ENCODE measurements at places on chromosomes 13 and 19.

DNA sequence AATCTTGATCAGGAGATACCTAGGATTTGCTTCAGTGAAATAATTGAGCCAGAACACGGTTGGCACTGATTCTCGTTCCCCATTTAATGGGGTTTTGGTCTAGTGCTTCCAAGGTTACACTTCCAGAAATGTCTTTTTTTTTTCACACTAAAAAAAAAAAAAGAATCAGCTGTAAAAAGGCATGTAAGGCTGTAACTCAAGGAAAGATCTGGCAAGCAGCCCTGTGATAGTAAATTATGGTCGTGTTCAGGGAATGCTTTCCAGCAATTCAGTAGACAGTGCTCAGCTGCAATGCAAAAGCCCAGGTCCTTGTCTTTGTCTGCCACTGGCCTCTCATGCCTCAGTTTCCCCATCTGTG lies 27.2 kb upstream of the NDUFS7 start:
- no peak for DNase-seq

DNA sequence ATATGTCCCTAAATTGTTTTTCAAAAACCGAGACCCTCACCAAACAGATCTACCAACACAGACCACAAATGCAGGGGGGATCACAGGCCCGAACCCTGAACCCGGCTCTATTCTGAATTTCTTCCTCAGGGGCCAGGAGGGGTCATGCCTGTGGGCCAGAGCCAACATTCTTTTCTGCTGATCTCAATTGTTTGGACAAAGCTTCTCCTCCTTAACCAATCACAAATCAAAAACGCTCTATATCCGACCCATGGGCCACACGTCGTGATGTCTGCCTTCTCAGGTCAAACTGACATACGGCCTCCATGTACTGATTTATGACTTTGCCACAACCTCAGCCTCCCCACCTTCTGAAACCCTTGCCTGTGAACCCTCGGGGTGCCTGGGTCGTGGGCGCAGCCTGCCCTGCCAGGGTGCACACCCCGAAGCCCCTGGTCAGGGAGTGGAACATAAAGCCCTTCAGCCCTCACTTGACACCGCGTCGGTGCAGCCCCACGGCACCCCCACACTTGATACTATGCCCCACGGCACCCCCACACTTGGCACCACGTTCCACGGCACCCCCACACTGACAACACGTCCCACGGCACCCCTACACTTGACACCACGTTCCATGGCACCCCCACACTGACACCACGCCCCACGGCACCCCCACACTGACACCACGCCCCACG lies 58.4 kb upstream of the C13orf46 start:
- DNase-seq: no peak

- no peak for DNase-seq
These were observed 147.7 kb upstream of the VSTM2B start for GRCh38 chr19:29378126-29378525.

- DNase-seq: no peak
These were observed at the start of gene TMEM91 for GRCh38 chr19:41376241-41376997. Gene TMEM91, plus strand, starts transcription at chr19:41376533. Its CDS starts 1,777 bp downstream, at chr19:41378310.

GRCh38 chr19:46082728-46083050 lies 41.8 kb downstream of the IGFL3 start:
- DNase-seq: no peak

- no peak for DNase-seq
These were observed 7.9 kb downstream of the UNC13A start for GRCh38 chr19:17680230-17680722.

GRCh38 chr13:19624265-19624664 lies 9.2 kb upstream of the MPHOSPH8 start:
- DNase-seq: no peak

- DNase-seq: no peak
These were observed 29.0 kb downstream of the ELAVL1 start for GRCh38 chr19:7976461-7976860.

DNA sequence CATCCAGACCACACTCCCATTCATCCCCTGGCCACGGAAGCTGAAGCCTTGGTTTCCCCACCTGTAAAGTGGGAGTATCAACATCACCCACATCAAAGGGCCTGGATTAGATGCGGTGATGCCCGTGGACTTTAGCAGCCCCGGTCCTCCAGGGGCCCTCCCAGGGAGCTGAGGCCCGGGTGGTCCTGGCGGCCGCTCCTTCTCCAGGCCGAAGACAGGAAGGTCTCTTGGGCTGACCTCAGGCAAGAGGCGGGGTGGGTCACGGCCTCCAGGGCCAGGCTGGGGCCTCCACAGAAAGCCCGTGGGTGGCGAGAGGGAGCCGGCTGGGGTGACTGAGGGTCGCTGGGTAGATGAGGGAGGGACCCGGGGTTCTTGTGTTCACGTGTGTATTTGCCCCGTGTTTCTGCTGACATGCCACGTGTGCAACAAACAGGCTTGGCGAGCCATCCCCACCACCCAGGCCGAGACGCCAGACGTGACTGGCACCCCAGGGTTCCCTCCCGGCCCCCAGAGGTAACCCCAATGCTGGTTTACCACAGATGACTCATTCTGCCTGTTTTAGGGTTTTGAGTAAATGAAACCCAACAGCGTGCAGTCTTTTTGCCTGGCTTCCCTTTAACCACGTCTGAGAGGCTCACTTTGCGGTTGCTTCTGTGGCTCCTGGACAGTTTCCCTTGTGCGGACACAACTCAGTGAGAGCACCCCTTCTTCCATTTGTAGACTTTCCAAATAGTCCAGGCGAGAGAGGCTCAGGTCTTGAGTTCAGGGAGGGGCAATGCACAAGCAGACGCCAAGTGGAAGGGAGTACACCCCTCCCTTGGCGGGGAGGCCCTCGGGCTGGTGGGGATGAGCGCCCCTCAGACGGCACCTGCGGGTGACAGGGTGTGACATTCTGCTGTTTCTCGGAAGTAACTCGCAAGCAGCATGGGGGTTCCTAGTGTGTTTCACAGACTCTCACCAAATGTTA lies 42.9 kb downstream of the C13orf46 start:
- no peak for DNase-seq

- DNase-seq: no peak
These were observed 84.0 kb downstream of the MBNL2 start for GRCh38 chr13:97306106-97306505.

GRCh38 chr19:45765702-45766295 lies 3.3 kb downstream of the SIX5 start:
- DNase-seq: no peak

DNA sequence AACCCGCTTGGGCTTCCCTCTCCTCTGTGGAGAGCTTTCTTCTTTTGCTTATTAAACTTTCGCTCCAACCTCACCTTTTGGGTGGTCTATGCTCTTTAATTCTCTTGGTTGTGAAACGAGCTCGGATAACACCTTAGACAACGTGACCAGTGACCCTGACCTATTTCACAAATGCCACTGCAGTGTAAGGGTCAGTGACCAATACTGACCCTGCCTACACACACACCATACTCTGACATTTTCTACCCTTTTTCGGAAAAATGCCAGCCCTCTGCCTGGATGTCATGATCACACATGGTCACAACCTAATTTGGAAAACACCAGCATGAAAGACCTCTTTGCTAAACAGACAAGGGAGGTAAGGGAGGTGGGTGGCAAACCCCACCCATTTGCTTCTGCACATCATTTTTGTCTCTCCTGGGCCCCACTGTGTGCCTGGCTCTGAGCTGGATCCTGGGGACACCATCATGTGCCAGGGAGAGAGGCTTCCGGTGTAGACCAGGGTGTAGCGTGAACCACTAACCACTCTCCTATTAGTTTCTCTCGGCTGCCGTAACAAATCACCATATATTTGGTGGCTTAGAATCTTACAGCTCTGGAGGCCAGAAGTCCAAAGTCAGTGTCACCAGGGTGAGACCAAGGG lies 9.9 kb downstream of the ETFB start:
- no peak for DNase-seq

DNA sequence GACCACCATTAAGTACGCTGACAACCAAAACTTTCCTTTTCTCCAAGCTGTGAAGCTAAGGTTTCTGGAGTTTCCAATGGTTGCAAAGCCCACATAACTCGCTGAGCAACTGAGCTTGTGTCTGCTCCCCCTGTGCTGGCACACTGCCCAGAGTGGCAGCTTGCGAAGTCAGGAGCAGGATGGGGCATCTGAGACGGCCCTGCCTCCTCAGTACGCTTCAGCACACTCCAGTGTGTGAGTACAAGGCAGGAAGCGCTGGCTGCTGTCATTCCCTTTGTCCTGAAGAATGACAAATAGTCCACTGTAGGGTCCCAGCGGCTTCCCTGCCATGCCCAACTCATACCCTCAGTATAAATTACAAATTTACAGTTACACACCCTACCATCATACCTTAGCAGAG lies 51.5 kb downstream of the SKA3 start:
- DNase-seq: no peak
